ENCODE measurements at places on chromosomes 1 and 21.

- DNase-seq: no peak
Measured at GRCh38 chr1:57549300-57549699, 125.4 kb upstream of the DAB1 start.

DNA sequence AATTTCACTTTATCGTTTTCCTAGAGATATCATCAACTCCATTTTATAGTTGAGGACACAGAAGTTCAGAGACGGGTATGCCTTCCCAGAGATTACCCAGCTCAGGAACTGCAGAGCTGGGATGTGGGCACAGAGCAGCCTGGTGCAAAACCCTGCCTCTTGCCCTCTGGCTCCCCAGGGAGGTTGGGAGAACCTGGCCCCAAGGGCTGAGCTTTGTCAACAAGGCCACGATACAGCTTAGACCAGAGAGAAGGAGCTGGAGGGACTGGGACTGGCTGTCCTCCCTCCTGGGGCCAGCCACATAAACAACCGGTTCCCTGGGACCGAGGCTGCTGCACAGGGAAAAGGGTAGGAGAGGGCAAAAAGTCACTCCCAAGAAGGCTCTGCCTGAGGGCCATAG is 3.8 kb downstream of the RIMS3 start:
- no peak for DNase-seq

- DNase-seq: no peak
Measured at GRCh38 chr1:93678946-93679480, 2.6 kb downstream of the BCAR3 start.

DNA sequence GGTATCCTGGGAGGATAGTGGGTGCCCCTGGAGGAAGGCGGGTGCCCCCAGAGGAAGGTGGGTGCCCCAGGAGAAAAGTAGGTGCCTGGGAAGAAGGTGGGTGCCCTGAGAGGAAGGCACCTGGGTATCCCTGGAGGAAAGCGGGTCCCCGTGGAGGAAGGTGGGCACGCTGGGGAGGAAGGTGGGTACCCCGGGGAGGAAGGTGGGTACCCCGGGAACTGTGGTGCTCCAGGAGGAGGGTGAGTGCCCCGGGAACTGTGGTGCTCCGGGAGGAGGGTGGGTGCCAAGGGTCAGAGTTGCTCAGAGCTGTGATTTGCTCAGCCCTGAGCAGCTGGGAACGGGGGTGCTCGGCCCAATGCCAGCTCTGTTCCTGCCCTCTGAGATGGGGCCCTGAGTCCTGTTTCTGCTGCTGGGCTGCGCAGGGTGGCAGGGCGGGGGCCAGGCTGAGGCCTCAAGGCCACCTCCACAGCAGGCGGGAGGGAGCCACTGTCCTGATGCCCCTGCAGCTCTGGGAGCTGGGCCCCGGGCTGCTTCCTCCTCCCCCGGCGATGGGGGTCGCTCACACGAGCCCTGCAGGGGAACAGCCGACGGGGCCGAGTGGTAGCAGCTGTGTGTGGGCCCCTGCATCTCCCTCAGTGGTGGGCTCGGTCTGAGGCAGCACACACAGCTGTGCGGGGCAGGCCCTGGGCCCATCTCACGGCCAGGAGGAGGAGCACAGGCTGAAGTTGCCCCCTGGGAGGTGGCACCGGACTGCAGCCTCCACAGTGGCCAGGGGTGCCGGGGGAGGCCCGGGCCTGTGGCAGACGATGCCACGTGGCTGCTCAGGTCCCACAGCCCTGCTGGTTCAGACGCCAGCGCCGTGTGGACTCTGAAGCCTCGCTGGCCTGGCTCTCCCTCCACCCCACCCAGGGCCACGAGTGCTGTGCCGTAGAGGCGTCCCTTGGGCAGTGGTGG is 57.4 kb downstream of the SLX9 start:
- no peak for DNase-seq

DNA sequence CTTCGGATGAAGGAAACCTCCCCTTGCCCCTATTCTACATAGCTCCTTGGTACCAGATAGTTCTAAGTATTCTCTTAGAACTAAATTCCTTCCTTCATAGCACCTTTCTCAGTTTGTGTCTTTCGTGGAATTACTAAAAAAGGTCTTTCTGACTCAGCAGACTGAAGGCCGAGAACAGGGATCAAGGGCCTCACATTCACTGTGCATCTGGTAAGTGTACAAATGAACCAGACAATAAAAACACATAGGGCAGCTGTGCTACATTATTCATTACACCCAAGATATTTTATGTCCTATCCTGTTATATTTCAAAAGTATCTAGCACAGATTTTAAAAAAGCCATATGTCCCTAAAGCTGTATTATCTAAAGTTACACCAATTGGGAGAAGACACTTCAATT is 62.9 kb upstream of the HP1BP3 start:
- no peak for DNase-seq

DNA sequence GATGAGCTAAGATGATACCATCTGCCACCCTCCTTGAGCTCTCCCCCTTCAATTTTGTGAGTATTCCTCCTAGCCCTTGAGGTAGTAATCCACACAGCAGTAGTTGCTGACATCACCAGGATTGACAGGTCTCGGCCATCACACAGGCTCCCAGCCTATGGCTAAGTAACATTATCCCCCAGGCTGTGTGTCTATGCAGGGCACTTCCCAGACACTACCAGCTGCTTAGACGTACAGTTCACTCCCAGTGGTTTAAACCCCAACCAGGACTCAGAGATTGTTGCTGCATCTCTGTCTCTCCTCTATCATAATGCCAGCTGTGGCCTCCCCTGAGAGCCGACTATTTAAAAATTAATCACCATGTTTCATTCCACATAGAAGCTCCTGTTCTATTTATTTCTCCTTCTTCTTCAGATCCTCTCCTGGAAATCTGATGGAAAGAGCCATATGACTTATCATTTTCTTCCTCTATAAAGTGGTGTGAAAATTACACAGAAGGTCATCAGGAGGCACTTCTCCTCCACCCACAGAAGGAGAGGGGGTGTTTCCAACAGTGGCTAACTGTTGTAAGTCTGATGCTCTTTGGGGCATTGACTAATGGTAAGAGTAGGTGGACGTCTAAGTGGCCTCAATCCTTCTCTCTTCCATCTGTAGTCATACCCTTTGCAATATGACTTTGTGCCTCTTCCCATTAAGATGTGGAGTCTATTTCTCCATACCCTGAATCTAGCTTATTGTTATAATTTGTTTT is 396.3 kb downstream of the SETD4 start:
- no peak for DNase-seq

GRCh38 chr1:208054911-208055379 is 144.0 kb upstream of the CD34 start:
- no peak for DNase-seq

DNA sequence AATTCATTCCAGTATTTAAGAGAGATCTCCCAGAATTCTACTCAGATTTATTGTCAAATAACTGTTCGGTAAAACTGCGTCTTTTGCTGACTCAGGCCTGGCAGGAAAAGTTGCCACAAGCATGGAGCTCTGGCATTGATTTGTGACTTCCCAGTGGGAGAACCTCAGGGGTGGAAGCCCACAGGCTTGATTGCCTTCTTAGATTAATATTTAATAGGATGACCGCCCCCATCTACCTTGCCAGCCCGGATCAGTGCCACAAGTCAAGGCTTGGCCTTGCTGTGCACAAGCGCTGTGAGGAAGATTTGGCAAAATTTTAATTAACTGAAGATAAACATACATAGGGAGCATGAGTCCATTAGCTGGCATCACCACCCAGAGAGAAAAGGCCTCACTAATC is 93.5 kb downstream of the LRIG2 start:
- DNase-seq: no peak
